ENCODE measurements at places on chromosomes 6 and 20.

DNA sequence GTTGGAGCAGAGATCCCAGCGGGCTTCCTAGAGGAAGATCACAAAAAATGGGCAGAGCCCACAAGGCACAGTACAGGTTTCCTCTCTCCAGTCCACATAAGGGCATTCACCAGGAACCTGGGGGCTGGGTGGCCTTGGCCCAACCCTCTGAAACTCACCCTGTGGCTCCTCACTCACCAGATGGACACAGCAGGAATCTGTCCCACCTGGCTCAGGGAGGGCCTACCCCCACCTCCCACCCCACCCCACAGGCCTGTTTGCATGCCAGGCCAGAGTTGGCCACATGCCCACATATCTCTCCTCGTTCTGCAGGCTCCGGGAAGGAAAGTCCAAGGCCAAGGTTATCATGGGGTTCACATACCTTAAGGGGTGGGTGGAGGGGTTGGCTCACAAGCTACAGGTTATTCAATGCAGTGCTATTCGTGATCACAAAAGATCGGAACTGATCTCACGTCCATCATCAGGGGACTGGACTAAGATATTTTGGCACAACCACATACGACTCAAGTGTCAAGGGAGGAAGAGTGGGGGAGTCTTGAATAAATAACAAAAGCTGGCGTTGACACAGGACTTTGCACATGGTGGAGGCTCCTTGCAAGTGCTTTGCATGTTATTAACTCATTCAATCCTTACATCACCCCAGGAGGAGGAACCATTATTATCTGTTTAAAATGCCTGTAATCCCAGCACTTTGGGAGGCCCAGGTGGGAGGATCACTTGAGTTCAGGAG, 13.0 kb downstream of the RIPOR3 start:
- DNase-seq = no peak

- DNase-seq = no peak
Measured at GRCh38 chr6:45003387-45003786, 324.7 kb upstream of the RUNX2 start.

DNA sequence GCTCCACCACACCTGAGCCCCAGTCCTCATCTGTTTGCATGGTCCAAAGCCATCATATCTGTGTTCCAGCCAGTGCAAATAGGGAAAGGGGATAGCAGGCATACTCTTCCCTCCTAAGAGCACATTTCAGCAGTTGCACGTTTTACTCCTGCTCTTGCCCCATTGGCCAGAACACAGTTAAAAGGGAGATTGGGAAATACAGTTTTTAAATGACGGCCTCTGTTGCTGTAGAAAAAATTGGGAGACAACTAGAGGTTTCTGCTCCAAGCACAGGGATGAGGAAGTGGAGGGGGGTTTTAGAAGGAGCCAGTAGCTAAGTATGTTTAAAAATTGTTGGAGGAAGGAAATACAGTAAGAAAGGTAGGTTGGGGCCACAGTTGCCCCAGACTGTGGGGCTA, 14.6 kb upstream of the STK35 start:
- no peak for DNase-seq

- DNase-seq = no peak
Measured at GRCh38 chr20:17816804-17817587, 117.2 kb downstream of the BANF2 start.

- no peak for DNase-seq
Measured at GRCh38 chr20:3911956-3912355, 22.8 kb downstream of the PANK2 start.

DNA sequence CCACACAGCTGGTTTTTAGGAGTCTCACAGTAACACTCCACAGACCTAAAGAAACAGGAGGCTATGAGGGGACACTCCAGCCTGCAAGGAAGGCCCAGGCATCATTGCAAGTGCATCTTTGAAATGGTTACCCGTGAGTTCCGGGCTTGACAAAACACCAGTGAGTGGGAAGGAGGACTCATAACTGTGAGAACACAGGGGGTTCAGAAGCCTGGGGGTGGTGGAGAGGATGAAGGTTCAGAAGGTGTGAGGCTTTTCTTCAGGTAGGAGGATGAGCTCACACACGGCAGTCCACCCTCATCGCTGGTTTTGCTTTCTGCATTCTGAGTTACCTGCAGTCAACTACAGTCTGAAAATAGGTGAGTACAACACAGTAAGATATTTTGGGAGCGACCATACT, 39.9 kb downstream of the MAP7 start:
- DNase-seq = no peak

DNA sequence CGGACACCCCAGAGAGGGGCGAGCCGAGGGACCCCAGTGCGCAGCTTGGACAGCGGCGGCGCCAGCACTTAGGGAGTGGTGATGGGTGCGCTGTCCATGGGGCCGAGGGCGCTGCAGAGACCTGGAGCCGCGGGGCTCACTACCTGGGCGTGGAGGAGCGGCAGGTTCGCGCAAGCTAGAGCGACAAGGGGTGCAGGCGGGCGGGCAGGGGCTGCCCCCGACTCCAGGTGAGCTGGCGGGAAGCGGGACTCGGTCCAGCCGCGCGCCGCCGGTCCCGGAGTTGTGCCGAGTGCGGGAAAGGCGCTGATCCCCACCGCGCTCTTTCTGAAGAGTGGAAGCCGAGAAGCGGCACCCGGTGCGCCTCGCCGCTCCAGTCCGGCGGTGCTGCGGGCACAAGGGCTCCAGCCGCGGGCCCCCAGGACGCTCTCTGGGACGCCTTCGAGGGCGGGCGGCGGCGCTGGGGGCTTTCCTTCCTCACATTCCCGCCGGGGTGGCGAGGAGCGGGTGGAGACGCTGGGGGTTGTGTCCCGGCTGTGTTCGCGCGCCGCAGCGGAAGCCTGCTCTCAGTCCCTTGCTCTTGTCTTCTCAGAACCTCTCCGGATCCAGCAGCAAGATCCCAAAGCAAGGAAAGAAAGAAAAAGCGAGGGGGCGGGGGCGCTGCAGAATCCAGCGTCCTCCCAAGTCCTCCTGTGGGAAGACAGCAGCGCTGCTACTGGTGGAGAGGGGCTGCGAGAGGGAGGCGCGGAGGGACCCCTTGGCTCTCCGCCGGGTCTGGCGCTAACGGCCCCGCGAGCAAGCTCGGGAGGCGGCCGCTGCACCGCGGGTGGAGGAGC, at the start of gene B3GAT2:
Gene B3GAT2 (minus strand): TSS at position 610 of the 833 bp plus-strand sequence. CDS start 631 bp downstream, outside the sequence.
- DNase-seq = no peak

GRCh38 chr20:20201124-20201523, 148.8 kb downstream of the CFAP61 start:
- DNase-seq = peak; percentile 20

DNA sequence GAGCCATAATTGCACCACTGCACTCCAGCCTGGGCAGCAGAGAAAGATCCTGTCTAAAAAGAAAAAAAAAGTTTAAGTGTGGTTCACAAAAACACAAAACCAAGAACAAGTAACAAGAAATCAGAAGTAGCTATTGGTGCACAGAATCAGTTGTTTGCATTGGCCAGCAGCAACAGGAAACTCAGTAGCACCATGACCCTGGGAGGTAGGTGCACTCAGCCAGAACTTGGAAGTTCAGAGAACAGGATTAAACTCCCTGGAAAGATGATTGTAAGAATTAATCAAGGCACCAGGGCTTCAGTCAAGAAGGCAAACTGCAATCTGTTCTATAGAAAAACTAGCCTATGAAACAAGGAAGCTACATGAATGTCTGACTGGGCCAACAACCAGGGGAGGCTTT, 267.9 kb downstream of the COL12A1 start:
- no peak for DNase-seq

DNA sequence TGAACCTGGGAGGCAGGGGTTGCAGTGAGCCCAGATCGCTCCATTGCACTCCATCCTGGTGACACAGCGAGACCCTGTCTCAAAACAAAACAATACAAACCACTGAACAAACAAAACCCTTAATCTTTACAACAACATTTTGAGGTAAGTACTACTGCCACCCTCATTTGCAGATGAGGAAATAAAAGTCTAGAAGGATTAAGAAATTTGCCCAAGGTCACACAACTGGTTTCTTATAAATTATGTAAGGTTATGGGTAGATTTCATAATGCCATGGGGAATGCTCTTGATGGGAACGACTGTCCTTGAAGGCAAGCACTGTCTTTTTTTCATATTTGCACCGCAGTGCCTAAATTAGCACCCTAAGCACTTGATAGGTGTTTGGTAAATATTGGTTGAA, 13.8 kb upstream of the B4GALT5 start:
- no peak for DNase-seq

- no peak for DNase-seq
Measured at GRCh38 chr6:56019973-56020372, 144.6 kb upstream of the BMP5 start.

DNA sequence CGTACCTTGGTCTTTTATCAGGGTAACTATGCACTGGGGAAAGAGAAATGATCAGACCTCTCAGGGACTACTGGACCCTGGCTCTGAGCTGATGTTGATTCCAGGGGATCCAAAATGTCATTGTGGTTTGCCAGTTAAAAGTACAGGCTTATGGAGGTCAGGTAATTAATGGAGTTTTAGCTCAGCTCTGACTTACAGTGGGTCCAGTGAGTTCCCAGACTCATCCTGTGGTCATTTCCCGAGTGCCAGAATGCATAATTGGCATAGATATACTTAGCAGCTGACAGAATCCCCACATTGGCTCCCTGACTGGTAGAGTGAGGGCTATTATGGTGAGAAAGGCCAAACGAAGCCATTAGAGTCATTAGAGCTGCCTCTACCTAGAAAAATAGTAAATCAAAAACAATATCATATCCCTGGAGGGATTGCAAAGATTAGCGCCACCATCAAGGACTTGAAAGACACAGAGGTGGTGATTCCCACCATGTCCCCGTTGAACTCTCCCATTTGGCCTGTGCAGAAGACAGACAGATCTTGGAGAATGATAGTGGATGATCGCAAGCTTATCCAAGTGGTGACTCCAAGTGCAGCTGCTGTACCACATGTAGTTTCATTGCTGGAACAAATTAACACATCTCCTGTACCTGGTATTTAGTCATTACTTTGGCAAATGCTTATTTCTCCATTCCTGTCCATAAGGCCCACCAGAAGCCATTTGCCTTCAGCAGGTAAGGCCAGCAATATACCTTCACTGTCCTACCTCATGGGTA, 152.4 kb downstream of the THBS2 start:
- DNase-seq = no peak

GRCh38 chr6:36752886-36753506, 55.4 kb downstream of the RAB44 start:
- DNase-seq = no peak

DNA sequence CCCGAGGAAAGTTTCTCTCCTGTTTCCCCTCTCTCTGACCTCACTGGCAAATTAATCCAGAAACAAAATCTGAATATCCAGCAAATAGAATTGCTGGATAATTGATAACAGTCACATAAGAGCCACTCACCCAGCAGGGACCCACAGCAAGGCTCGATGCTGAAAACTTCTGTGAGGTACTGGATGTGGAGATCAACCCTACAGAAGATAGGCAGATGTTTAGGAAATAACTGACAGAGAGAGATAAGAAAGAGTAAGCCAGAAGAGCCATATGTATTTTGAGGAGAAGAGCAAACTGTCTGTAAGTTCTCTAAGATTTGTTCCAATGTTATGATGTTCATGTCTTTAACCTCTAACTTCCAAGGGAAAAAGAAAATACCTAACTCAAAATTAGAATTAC, 59.7 kb downstream of the PKHD1 start:
- DNase-seq = no peak

- DNase-seq = no peak
Measured at GRCh38 chr6:147977851-147978465, 364.7 kb upstream of the SASH1 start.

GRCh38 chr20:57667388-57667787, 42.4 kb downstream of the PMEPA1 start:
- no peak for DNase-seq

GRCh38 chr6:64084185-64084663, 448.6 kb downstream of the PHF3 start:
- no peak for DNase-seq

- no peak for DNase-seq
Measured at GRCh38 chr20:15451241-15451640, 1113.8 kb upstream of the FLRT3 start.

DNA sequence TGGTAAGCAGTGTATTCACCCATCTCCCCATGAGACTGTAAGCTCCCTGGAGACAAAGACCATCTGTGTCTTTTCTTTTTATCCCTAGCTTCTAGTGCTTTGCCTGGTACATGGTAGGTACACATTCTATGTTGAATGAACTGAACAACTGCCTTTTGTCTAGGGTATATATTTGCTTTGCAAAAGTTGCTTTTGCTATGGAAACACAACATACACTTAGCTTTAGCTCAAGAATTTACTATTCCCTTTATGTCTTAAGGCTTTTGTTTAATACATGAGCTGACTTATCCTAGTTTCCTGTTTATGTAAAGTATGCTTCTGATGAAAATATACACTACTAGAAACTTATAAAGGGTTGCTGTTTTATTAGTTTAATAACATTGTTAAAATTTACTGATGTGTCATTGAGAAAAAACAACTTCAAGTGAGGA, 198.2 kb downstream of the PRL start:
- no peak for DNase-seq

DNA sequence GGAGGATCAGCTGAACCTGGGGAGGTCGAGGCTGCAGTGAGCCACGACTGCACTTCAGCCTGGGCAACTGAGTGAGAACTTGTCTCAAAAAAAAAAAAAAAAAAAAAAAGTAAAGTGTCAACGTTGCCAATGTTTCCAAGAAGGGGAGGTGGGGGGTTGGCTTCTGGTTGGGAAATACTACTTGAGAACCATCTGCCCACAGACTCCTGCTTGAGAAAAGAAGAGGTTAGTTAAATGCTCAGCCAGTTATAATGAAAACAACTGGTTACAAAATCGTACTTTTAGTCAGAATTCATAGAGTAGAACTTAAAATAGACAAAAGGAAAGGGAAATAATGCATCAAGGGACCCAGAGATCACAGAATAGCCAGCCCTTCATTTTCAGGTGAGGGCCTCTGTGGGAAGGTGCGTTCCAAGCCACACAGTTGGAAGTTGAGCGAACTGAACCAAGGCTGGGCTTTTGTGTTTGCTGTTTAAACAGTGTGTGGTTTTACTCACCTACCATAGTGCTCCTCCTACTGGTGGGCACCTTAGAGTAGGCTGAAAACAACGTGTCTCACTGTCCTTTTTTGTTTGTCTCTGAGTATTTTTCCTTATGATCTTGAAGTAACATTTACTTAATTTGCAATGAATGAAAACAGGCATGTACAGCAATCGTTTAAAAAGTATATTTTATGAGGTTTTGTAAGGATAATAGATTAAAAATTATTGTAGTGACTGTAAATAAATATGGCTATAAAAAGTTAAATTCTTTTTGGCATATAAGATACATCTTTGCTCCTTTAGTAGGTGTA, 200.7 kb downstream of the BCAS1 start:
- peak; percentile 66 for DNase-seq

GRCh38 chr6:167306401-167306998, 15.4 kb downstream of the UNC93A start:
- no peak for DNase-seq

- no peak for DNase-seq
Measured at GRCh38 chr6:167479901-167480648, 155.2 kb downstream of the TTLL2 start.
